ENCODE measurements at places on chromosomes 7 and 10.

DNA sequence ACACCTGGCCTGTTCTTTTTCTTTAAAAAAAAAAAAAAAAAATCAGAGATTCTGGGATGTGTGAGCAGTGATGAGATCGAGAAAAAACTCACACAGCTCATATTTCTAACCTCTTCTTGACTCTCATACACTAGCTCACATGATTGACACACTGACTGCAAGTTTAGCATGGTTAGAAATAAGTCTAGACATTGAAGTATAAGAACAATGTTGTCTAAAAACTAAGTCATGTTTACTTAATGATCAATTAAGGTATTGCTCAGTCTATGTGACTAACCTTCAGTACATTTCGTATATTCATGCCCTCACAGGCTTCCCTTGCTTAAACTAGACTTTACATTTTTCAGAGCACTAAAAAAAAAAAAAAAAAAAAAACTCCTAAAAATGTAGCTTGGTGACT is 775.1 kb downstream of the GATA3 start:
- DNase-seq = no peak

DNA sequence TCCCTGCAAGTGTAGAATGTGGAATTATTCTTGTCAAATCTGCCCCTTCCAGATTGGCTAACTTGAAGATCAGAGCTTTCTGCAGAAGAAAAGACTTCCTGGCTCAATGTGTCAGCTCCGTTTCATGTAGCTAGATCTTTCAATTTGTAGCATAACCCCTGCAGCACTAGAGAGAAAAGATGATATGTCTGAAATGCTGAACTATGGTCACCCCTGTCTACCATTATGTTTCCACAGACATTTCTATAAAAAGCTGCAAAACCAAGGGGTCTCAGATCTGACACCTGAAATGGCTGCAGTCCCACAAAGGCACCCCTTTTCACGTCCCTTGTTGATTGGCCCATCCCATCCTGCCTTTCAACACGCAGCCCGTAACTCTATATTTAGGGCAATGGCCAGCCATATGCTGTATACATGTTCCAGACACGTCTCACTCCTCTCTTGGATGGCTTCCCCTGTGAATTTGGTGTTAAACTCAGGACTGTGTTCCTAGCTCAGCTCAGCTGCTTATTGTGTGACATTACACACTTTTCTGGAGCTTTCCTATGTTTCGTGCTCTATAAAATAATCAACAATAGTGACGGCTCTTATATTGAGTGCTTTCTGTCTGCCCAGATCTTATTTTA is 648.6 kb upstream of the CELF2 start:
- DNase-seq = no peak

DNA sequence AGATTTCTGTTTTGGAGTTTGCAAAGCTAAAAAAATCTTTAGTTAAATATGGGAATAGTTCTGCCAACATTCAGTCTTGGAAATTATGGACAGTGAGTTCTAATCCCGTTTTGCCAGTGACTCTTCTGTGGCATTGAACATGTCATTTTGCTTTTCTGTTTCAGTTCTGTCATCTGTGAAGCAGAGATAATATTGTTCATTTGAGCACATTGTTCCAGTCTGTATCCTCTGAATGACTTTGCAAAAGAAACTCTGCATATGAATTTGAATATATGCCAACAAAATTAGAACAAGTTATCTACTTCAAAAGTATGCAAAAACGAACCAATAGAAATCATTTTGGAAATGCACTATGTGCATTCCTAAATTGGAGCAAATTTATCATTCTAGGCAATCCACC is 746.0 kb upstream of the POT1 start:
- DNase-seq = no peak

DNA sequence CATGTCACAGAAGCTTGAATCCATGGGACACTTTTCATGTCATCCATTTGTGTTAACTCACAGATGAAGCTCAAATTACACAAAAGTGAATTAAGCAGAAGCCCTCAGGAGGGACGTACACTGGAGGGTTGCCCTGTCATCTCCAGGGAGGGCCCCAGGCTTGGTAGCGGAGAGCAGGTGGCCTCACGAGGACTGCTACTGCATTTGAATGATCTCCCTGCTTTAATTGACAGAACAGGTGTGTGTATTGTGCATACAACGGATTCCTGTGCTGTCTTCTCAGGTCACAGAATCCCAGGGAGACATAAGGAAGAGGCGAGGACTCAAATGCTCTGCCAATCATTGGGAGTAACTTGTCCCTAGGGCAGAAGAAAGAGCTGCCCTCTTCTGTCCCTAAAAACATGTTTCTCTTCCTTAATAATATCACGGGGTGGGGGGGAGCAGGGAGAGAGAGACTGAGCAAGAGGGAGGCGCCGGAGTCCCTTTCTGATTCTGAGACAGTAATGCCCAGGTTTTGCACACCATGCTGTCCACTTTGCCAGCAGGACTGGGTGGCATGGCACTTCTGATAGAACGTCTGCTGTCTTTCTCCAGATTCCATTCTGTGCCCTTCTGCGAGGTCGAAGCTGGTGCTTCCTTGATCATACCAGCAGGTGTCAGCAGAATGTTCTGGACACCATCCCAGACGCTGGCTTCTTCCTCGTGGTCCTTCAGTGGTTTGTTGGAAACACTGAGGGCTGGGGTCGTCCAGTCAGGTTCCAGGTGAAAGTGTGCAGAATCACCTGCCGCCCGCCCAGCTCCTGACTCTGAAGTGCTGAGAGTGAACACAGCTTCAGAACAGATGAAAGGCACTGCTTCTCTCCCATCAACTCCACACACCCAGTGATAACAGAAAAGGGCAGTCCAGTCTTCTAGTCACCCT is 26.2 kb upstream of the RASGEF1A start:
- peak; percentile 53 for DNase-seq

GRCh38 chr10:55065185-55065584 is 264.2 kb upstream of the PCDH15 start:
- DNase-seq = no peak

GRCh38 chr10:61542596-61542995 is 89.4 kb upstream of the TMEM26 start:
- DNase-seq = no peak

GRCh38 chr7:31122649-31123058 is 70.5 kb downstream of the ADCYAP1R1 start:
- DNase-seq = no peak

- DNase-seq = no peak
These were observed 208.8 kb downstream of the KCNMA1 start for GRCh38 chr10:77428691-77429395.
